Ascending aorta (tissue), 2 donors: ENCODE measurements at places on chromosomes 2 and 18.

- DNase-seq: peak; percentile 53
Measured at GRCh38 chr2:72153026-72153791, 5.5 kb upstream of the CYP26B1 start.

DNA sequence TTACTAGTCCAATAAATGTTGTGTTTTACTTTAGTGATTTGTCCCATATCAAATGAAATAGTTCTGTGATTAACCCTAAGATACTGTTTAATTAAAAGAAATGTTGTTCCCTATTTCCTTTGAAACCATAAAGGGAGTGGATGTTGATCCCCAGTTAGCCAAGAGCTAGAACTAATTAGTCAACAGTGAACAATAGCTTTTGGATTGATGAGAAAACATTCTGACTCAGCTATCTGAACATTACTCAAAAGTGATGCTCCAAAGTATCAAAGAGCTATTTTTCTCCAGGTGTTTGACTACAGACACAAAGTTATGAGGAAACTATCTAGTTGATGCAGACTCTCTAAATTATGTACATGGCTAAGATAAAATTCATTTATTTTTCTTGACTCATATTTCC lies 7.3 kb upstream of the FEZ2 start:
- no peak for DNase-seq

DNA sequence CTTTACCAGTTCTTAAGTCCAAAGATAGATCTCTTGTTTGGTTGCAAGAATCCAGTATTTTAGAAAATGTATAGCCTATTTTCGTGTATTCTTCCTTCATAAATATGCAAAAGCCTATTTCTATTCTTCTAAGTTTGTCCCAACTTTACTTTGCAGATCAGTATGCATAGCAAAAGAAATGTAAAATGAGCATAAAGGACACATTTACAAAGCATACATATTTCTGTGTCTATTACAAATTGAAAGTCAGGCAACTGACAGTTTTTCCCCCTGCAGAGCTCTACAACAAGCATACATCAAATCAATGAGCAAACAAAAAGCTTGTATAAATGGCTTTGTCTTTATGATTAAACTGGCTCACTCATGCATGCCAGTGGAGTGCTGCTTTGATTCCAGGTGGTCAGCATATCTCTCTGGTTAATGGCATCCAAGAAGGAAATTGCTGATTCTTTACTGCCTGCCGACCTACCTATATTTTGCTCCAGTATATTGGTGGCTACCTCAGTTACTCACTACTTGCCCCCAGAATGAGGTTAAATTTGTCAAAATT lies 10.0 kb upstream of the VPS54 start:
- no peak for DNase-seq

DNA sequence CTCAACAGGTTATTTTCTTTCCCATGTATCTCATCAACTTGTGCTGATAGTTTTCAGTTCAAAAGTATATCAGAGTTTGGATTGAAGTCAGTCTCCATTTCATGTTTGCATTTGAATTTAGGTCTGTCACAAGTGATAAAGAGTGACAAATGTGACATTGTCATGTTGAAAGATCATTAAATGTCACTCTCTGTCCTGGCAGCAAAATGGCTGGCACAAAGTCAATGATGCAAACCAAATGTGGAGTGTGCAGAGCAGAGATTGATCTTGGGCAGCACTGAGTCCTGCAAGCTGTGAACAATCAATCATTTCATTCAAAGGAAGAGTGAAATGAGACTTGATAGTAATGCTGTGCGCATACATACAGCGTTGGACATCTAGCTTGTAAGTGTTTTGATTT lies 421.8 kb upstream of the CDH7 start:
- no peak for DNase-seq

GRCh38 chr2:237299906-237300305 lies 114.1 kb downstream of the COL6A3 start:
- no peak for DNase-seq

- DNase-seq: peak; percentile 40
Measured at GRCh38 chr2:231929961-231930592, 3.9 kb upstream of the NPPC start.

DNA sequence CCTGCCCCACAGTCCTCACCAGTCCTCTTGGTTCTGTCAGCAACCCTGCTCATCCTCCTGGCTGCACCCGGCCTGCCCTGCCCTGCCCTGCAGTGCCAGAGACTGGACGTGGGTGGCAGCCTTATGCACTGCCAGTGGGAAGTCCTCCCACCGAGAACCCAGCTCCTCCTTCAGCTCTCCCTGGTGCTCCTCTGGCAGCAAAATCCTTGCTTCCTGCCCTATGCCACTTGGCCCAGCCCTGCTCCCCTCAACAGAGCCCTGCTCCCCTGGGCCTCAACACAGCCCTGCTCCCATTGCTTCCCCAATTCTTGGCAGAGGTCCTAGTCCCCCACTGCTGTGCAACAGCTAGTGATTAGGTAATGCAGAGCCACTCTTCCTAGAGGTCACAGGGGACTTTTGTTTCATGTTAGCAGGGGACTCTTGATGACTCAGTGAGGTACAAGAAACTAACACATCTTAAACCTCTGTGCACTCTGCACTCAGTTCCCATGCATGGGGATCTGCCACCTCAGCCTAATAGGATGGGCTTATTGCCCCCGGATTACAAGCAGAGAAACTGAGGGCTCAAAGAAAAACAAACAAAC lies 58.0 kb upstream of the EDAR start:
- DNase-seq: no peak

GRCh38 chr2:205714058-205714776 lies 31.9 kb downstream of the NRP2 start:
- DNase-seq: no peak

GRCh38 chr2:155905657-155906056 lies 426.9 kb downstream of the NR4A2 start:
- DNase-seq: no peak

DNA sequence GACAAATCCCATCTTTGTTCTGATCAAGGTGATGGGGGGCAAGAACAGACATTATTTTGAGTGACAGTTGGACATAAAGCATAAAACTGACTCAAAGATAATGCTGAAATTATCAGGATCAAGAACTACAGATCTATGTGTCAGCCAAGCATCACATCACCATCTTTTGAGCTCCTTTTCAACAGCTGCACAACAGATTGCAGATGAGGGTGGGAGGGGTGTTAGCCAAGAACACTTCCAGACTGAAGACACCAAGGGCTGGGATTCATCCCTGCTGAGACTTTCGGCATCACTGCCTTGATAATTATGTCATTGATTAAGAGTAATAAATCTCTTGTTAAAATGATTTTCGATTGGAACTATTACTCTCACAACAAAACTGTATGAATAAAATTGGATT lies 191.5 kb upstream of the NETO1 start:
- no peak for DNase-seq

DNA sequence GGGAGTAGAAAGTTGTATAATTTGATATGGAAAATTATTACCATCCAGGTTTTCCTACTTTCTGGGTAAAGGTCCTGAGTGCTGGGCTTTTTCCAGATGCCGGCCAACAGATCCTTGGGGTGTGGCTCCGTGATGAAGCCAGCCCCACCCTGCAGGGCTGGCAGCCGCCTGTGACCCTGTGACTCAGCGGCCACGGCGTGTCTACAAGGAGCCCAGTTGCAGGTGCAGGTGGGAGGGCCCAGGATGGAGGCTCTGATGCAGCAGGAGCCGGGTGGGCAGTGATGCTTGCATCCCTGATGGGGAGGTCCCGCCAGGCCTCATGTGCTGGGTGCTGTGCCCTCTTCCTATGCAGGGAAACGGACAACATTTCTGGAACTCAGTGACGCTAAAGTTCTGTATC lies 96.0 kb upstream of the ALKAL2 start:
- no peak for DNase-seq

- peak; percentile 76 for DNase-seq
Measured at GRCh38 chr2:38076710-38077430, 919 bp upstream of the CYP1B1 start.

- DNase-seq: no peak
Measured at GRCh38 chr2:49032126-49032525, 122.2 kb downstream of the FSHR start.

DNA sequence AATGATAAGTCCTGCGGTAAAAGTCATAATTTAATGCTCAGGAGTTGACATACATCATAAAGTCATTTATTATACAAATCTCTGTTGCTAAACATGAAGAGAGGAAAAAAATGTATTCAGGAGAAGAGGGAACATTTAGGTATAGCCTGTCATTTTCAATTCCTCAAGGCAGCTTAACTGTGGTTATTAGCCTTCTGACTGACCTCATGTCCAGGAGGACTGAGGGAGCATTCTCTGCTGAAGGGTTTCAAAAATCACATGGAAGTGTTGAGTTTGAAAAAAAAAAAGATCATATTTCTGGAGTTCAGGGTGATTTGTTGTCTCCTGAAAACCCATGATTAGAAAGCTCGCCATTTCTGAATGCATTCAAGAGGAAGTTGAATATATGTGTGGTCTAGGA lies 1371.1 kb upstream of the LRRTM1 start:
- no peak for DNase-seq
